Left cardiac atrium (tissue), 4 donors: ENCODE measurements at places on chromosomes 6 and 20. TPM values are rescaled to one million over a fixed set of nuclear protein-coding genes. Genes with fewer than 3 reads are reported as not detected.

The DDX43 gene
- total RNA-seq, result 0.80 TPM

The KHDC1L gene
- not detected for total RNA-seq

The OR2B6 gene
- total RNA-seq, result not detected

The TOX2 gene
- total RNA-seq, result 1.6 TPM

The NOTCH4 gene
- 22.4 TPM for total RNA-seq

The PTGIS gene
- 124 TPM for total RNA-seq

The TMEM170B gene
- 5.7 TPM for total RNA-seq

The TGM2 gene
- 383 TPM for total RNA-seq

The MCCD1 gene
- not detected for total RNA-seq

The EFCAB8 gene
- total RNA-seq, result not detected

The OPRM1 gene
- not detected for total RNA-seq

The RHAG gene
- total RNA-seq, result 0.60 TPM

The DDAH2 gene
- total RNA-seq, result 56.2 TPM

The NDRG3 gene
- total RNA-seq, result 25.8 TPM

The SMOC2 gene
- total RNA-seq, result 27.7 TPM

The ZNF311 gene
- total RNA-seq, result 0.37 TPM

The LIME1 gene
- total RNA-seq, result 3.6 TPM

The BHLHE23 gene
- total RNA-seq, result not detected

The DEFB124 gene
- total RNA-seq, result 0.44 TPM

The STMND1 gene
- not detected for total RNA-seq

The HS3ST5 gene
- not detected for total RNA-seq

The ETV7 gene
- total RNA-seq, result 0.63 TPM

The GTSF1L gene
- total RNA-seq, result not detected

The RNASET2 gene
- total RNA-seq, result 27.9 TPM

The RNF182 gene
- total RNA-seq, result 0.21 TPM

The TMEM200A gene
- 0.29 TPM for total RNA-seq

The CLPSL1 gene
- not detected for total RNA-seq

The SIRPD gene
- total RNA-seq, result not detected

The TRIM40 gene
- not detected for total RNA-seq

The TCP11 gene
- not detected for total RNA-seq

The KCNQ5 gene
- total RNA-seq, result 0.44 TPM

The HEY2 gene
- 2.5 TPM for total RNA-seq

The SLC35F1 gene
- 1.6 TPM for total RNA-seq

The PTP4A1 gene
- 41.1 TPM for total RNA-seq

The SSR1 gene
- total RNA-seq, result 98.6 TPM

The B3GALT4 gene
- 7.5 TPM for total RNA-seq

The BPIFB2 gene
- not detected for total RNA-seq

The WFDC10B gene
- not detected for total RNA-seq

The MOG gene
- 3.5 TPM for total RNA-seq

The ADGRB3 gene
- total RNA-seq, result 2.3 TPM

The SOBP gene
- total RNA-seq, result 13.6 TPM

The SLC26A8 gene
- total RNA-seq, result 0.06 TPM

The OPN5 gene
- total RNA-seq, result not detected

The TMEM151B gene
- total RNA-seq, result 0.05 TPM

The SIRPA gene
- 38.4 TPM for total RNA-seq

The FBXO30 gene
- 10.1 TPM for total RNA-seq

The SYCP2 gene
- 2.2 TPM for total RNA-seq

The DNAH8 gene
- total RNA-seq, result not detected

The WASF1 gene
- total RNA-seq, result 3.0 TPM

The TMEM239 gene
- not detected for total RNA-seq

The LRFN2 gene
- not detected for total RNA-seq

The RAD21L1 gene
- not detected for total RNA-seq

The MPIG6B gene
- total RNA-seq, result 0.41 TPM

The CTNNBL1 gene
- 49.8 TPM for total RNA-seq

The PPDPF gene
- 215 TPM for total RNA-seq

The TSPO2 gene
- not detected for total RNA-seq

The TCF15 gene
- total RNA-seq, result 10.3 TPM

The UST gene
- total RNA-seq, result 6.5 TPM

The GINS1 gene
- total RNA-seq, result 0.73 TPM
